ENCODE measurements at places on chromosomes 4 and X. TPM values are rescaled to one million over a fixed set of nuclear protein-coding genes. Genes with fewer than 3 reads are reported as not detected.
A peak's percentile ranks its signal among the peaks of the same experiment; 100 is the strongest.

GRCh38 chr4:8157944-8158709, 486 bp downstream of the ABLIM2 start:
- H3K36me3 ChIP-seq, result no peaks in the 10 kb centered on the region
- H3K4me1 ChIP-seq, result peaks cover 6% of the 10 kb centered on the region
- H3K27me3 ChIP-seq, result peaks cover 4% of the 10 kb centered on the region
- H3K4me3 ChIP-seq, result peak overlapping the region; percentile 78
- H3K27ac ChIP-seq, result no peak overlapping the region
- DNase-seq, result no peak

Gene S100P
- not detected for total RNA-seq

Gene TEX13D
- total RNA-seq, result not detected

Gene HS3ST1
- 39.0 TPM for total RNA-seq

GRCh38 chr4:159131564-159131963, 28.7 kb downstream of the RAPGEF2 start:
- H3K36me3 ChIP-seq, result no peaks in the 10 kb centered on the region
- no peaks in the 10 kb centered on the region for H3K4me1 ChIP-seq
- H3K4me3 ChIP-seq, result no peak overlapping the region

Gene ADH1B
- 223 TPM for total RNA-seq

GRCh38 chr4:70239131-70239883, 3.1 kb upstream of the CSN3 start:
- no peak overlapping the region for H3K4me3 ChIP-seq
- H3K27me3 ChIP-seq, result no peaks in the 10 kb centered on the region
- no peaks in the 10 kb centered on the region for H3K36me3 ChIP-seq
- H3K27ac ChIP-seq, result no peak overlapping the region

- H3K36me3 ChIP-seq, result no peaks in the 10 kb centered on the region
- H3K27ac ChIP-seq, result no peak overlapping the region
- no peak for DNase-seq
- no peaks in the 10 kb centered on the region for H3K27me3 ChIP-seq
- no peak overlapping the region for H3K4me3 ChIP-seq
- no peaks in the 10 kb centered on the region for H3K4me1 ChIP-seq
These were observed 847.8 kb downstream of the RAPGEF2 start for GRCh38 chr4:159950707-159951106.

Gene POF1B
- total RNA-seq, result 13.1 TPM

DNA sequence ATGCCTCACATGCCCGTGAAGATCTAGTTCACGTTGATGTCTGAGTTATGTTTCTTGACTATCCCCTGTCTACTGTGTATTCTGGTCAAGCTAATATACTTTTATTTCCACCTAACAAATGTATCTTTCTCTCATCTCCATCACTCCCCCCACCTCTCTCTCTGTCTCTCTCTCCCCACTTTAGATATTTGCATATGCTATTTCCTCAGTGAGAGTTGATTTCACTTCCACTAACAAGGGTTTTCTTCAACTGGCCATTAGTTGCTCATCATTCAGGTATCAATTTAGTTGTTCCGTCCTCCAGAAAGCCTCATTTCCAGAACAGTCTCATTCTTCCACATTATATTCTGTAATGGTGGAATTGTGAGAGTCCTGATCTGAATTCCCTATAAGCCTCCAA, 1777.8 kb upstream of the TENM3 start:
- H3K36me3 ChIP-seq, result no peaks in the 10 kb centered on the region
- H3K4me1 ChIP-seq, result no peaks in the 10 kb centered on the region
- no peaks in the 10 kb centered on the region for H3K27me3 ChIP-seq

Gene DNAAF6
- not detected for total RNA-seq

Gene KIF4A
- 0.35 TPM for total RNA-seq

DNA sequence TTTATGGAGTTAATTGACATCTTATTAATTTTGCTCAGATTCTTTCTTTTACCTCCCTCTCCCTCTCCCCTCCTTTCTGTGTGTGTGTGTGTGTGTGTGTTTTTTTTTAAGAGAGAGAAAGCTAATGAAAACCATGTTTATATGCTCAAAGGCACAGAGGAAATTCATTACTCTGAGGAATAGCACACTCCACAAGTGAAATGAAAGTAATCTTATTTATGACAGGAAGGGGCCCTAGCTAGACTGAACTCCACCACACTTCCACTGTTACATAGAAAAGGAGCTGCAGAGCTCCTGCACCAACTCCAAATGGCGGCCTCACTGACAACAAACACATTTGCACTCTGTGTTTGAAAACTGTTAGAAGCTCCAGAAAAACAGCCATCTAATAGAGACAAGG, 150.6 kb downstream of the RASL11B start:
- no peak overlapping the region for H3K4me3 ChIP-seq
- peaks cover 28% of the 10 kb centered on the region for H3K4me1 ChIP-seq
- H3K36me3 ChIP-seq, result no peaks in the 10 kb centered on the region

- no peak overlapping the region for H3K27ac ChIP-seq
- no peak overlapping the region for H3K4me3 ChIP-seq
- DNase-seq, result no peak
- H3K4me1 ChIP-seq, result no peaks in the 10 kb centered on the region
These were observed 13.8 kb upstream of the PGM2 start for GRCh38 chr4:37812713-37813112.

GRCh38 chrX:110331444-110332030, 13.7 kb upstream of the AMMECR1 start:
- no peak overlapping the region for H3K27ac ChIP-seq
- no peaks in the 10 kb centered on the region for H3K4me1 ChIP-seq
- no peaks in the 10 kb centered on the region for H3K36me3 ChIP-seq
- no peak for DNase-seq

GRCh38 chrX:11103006-11103405, 8.1 kb upstream of the HCCS start:
- H3K4me3 ChIP-seq, result no peak overlapping the region
- H3K4me1 ChIP-seq, result no peaks in the 10 kb centered on the region
- DNase-seq, result no peak
- H3K27me3 ChIP-seq, result no peaks in the 10 kb centered on the region
- no peak overlapping the region for H3K27ac ChIP-seq
- H3K36me3 ChIP-seq, result no peaks in the 10 kb centered on the region

GRCh38 chr4:159016593-159017024, 86.3 kb upstream of the RAPGEF2 start:
- no peaks in the 10 kb centered on the region for H3K36me3 ChIP-seq
- peak; percentile 61 for DNase-seq
- no peaks in the 10 kb centered on the region for H3K27me3 ChIP-seq
- peak overlapping the region; percentile 44 for H3K4me3 ChIP-seq
